ENCODE measurements at places on chromosomes 12 and 14.

DNA sequence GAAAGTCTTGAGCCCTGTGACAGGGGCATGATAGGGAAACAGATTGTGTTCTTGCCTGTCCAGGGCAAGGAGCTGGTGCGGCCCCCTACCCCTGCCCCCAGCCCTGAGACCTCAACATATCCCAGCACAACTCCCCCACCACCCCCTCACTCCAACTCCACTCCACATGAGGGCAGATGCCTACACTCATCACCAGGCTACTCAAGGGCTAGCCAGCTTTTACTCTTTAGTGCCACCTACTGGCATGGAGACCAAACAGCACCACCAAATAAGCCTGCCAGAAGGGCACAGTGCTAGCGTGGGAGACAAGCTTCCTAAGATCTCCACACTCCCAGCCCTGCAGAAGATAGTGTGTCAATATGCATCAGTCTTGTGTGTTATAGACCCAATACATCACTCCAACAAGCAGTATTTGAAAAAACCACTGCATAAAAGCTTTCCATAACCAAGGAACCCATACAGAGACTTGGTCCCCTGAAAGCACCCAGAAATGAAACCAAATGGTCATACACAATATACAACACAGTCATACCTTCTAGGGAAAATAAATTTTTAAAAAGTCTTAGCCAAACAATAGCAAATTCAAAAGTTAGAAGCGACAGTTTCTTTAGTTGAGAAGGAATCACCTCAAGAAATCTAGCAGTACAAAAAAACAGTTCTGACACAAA lies 154.4 kb downstream of the KCNK10 start:
- DNase-seq, result peak; percentile 29

DNA sequence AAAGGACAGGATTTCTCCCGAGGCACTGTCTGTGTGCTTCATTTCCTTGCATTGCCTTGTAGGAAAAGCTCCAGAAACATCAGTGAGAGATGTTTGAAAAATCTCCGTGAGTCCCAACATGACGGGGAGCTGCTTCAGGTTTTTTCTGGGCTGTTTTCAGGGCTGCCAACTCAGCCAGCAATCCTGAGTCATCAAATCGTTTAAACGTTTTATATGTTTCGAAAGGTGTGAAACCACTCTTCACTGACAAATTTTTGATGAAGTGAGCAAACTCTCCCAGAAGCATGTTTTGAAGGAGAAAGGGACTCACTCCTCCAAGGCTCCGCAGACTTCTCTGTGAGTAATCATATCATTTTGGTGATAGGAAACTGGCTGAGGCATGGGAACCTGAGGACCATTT lies 240.5 kb downstream of the TMEM132C start:
- no peak for DNase-seq

DNA sequence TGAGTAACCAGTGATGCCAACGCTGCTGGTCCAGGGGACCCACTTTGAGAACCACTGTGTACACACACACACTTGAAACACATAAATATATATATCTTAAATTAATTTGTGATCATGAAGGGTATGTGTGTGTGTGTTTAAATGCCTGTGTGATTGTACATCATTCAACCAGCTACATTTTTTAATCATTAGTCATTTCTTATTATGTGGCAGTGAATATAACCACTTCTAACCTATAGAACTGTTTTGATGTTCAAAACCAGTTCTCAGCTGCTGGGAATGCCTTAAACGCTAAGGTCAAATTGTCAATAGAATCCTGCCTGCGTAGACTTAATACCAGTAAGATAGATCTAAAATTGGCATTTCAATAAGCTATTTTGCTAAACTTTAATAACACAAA lies 330.0 kb downstream of the SYT1 start:
- DNase-seq, result no peak

- DNase-seq, result peak; percentile 74
Measured at GRCh38 chr14:89000007-89000942, 175.8 kb downstream of the TTC8 start.

DNA sequence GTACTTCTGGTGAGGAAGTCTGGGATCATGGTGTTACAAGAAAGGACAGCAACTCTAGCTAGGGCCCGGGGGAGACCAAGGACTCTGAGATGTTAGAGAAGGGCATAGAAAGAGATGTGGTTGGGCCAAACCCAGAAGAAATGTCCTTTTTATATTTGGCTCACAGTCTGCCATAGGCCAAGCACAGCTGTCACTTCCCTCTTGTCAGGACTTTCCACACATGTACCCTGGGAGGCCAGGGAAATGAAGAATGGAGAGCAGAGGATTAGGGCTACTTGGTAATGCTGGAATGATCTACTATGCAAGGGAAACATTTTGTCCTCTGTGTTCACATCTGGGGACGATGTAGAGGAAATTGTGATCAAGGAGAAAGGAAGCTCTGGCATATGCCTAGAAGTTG lies 9.2 kb downstream of the MYO1A start:
- no peak for DNase-seq

- no peak for DNase-seq
Measured at GRCh38 chr12:12272869-12273268, 6.0 kb upstream of the LRP6 start.

DNA sequence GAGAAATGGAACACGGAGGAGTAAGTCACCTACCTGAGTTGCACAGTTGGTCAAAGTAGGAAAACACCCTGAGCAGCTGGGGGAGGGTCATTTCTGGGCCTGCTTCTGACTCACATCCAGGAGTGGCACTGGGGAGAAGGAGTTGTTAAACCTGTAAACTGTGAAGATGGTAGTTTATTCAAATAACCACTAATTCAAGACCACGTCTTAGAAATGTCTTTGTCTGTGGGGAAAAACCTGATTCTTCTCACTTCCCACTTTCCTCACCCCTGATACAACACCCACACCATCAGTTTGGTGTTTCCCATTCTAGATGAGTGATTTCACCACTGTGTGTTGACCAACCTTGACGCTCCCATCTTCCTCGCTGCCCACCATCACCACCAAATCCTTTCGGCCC lies 207.1 kb downstream of the ANO4 start:
- no peak for DNase-seq

DNA sequence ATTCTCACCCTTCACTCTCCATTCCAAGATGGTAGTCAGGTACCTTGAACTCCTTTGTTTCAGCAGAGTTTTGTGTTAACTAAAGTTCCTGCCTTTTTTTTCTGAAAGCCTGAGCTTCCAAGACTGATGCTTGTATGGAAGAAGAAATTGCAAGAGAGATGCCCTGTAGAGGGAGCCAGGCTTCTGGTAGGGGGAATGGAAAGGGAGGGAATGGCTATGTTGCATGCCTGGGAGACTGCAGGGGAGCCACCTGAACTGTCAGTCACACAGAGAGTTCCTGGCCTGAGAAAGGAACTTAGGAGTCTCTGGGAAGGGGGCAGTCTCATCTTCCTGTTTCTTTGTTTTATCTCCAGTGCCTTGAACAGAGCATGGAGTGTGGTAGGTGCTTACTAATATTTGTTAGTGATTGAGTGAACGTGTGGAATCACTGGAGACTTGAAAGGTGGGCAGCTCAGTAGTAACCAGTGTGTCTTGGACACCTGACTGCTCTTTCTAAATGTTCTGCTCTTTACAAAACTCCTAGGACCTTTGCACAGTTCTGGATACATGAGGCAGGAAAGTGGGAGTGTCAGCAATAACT lies 132.2 kb downstream of the ANO4 start:
- no peak for DNase-seq

DNA sequence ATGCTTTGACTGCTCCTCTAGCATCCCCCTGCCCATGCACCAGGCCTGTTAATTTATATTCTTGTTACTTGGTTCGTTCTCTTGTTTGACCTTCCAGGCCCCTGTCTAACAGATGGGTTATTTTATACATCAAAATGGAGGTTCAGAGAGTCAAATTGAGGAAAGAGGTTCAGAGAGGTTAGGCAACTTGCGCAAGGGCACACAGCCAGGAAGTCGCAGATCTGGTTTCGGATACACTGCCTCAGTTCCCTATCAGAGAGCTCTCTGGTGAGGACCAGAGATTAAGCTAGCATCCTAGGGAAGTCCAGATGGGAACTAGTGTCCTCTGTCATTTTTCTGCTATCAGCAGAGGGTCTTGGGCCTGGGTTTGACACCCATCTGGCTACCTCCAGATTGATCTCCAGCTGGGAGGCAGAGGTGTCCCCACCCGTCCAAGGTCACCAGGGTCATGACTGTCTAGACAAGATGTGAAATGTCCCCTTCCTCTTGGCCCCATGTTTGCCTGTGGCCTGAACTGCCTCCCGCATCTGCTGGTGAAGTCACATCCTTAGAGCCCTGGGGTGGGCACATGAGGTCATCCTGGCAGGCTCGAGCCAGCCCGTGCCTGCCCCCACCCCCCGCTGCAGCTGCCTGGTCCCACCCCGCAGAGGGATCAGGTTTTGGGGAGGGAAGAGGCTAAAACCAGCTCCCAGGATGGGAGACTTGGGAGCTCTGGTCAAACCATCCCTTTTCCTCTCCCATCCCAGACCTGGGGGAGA lies 84.3 kb upstream of the NCOR2 start:
- DNase-seq, result peak; percentile 42

GRCh38 chr14:87896393-87897380 lies 96.3 kb downstream of the GALC start:
- no peak for DNase-seq

GRCh38 chr12:71092290-71092689 lies 65.5 kb downstream of the TSPAN8 start:
- no peak for DNase-seq

DNA sequence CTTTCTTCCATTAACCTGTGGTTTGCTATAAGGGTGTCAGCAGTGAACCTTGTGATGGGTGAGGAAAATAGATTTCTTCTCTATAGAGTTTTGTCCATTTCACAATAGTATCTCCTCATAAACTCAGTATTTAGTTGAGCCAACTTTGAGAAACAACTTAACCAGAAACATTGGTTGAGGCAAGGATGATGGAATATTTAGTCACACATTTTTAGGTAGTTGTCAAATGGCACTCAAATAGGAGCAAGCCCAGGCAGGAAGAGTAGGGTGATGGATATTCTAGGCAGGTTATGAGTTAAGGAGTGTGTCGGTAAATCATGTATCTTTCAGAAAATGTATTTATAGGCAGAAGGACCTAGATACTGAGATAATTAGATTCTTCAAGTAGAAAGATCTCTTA lies 1267.6 kb downstream of the SLC16A7 start:
- no peak for DNase-seq

GRCh38 chr14:94177806-94178205 lies 3.7 kb downstream of the PPP4R4 start:
- no peak for DNase-seq

GRCh38 chr12:1917172-1918070 lies 1.0 kb downstream of the CACNA2D4 start:
- no peak for DNase-seq

DNA sequence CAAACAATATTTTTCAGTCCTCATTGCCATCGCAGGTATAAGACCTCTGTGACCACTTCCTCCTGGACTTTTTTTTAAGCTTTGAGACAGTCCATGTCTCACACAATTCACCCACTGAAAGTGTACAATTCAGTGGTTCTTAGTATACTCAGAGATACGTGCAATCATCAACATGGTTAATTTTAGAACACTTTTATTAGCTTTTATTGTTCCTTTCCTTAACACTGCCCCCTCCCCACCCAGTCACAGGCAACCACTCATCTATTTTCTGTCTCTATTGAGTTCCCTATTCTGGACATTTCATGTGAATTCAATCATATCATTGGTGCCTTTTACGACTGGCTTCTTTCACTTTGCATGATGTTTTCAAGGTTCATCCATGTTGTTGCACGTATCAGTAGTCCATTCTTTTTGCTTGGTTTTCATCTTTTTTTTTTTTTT lies 16.2 kb downstream of the NCKAP5L start:
- no peak for DNase-seq

DNA sequence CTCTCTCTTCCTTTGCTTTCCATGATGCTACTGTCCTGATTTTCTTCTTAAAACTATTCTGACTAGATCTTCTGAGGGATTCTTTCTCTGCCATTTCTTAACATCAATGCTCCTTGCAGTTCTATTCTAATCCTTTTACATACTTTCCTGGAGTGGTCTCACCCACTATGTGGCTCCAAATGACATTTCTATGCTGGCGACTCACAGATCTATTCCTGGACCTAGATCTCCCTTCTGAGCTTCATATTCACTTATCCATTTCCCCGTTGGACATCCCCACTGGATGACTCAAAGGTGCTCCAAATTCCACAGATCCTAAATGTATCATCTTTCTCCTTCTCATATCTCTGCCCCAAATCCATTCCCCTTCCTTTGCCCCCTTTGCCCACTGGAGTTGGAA lies 4.1 kb downstream of the TEP1 start:
- no peak for DNase-seq

GRCh38 chr14:86756521-86757190 lies 1226.7 kb downstream of the FLRT2 start:
- no peak for DNase-seq

DNA sequence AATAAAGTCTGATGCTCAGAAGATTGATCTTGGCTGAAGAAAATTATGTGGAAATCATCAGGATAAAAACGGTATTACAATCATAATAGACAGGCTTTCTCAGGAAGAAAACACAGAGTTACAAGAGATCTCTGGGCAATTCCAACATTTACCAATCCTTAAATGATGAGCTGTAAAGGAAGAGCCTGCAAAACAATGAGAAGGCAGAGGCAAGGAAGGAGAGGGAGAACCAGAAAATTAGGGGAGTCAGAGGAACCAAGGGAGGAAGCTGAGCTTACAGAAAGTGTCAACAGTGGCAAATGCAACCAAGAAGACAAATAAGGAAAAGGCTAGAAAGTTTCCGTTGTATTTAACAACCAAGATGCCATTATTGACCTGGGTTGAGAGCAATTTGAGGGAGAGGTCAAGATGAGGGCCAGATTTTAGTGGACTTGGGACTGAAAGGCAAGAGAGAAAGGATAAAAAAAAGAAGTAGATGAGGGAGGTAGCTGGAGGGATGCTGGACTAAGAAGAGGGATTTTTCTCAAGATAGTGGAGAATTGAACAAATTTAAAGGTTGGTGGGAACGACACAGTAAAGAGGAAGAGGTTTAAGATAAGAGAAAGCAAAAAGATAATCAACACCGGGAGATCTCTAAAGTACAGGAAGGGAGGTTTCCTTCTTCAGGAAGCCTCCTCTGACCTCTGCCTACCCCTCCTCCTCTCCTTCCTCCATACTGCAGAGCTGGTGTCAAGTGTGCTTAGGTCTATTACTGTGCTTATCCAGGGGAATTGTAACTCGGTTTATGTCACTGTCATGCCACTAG lies 116.9 kb downstream of the DUSP6 start:
- peak; percentile 65 for DNase-seq

GRCh38 chr12:99133401-99133800 lies 488.3 kb downstream of the APAF1 start:
- no peak for DNase-seq

Measured in CMK (cell line).